ENCODE measurements at places on chromosomes 5 and 9. TPM values are rescaled to one million over a fixed set of nuclear protein-coding genes. Genes with fewer than 3 reads are reported as not detected.

Gene DCAF10
- 15.8 TPM for total RNA-seq

GRCh38 chr5:137336161-137336560 is 163.0 kb downstream of the SPOCK1 start:
- H3K27ac ChIP-seq, result no peak overlapping the region
- no peak overlapping the region for H3K4me3 ChIP-seq
- no peaks in the 10 kb centered on the region for H3K27me3 ChIP-seq
- DNase-seq, result no peak
- no peaks in the 10 kb centered on the region for H3K36me3 ChIP-seq

GRCh38 chr9:20611691-20612287 is 10.5 kb downstream of the MLLT3 start:
- no peak overlapping the region for H3K27ac ChIP-seq
- DNase-seq, result peak; percentile 14
- H3K4me1 ChIP-seq, result peaks cover 7% of the 10 kb centered on the region
- H3K27me3 ChIP-seq, result no peaks in the 10 kb centered on the region
- H3K4me3 ChIP-seq, result no peak overlapping the region

GRCh38 chr5:143624465-143624864 is 187.5 kb upstream of the HMHB1 start:
- H3K27me3 ChIP-seq, result no peaks in the 10 kb centered on the region
- no peaks in the 10 kb centered on the region for H3K4me1 ChIP-seq
- H3K36me3 ChIP-seq, result no peaks in the 10 kb centered on the region
- no peak overlapping the region for H3K4me3 ChIP-seq

GRCh38 chr9:95724253-95724991 is 151.1 kb upstream of the ERCC6L2 start:
- no peak for DNase-seq
- H3K4me1 ChIP-seq, result no peaks in the 10 kb centered on the region
- H3K36me3 ChIP-seq, result no peaks in the 10 kb centered on the region
- H3K4me3 ChIP-seq, result no peak overlapping the region

DNA sequence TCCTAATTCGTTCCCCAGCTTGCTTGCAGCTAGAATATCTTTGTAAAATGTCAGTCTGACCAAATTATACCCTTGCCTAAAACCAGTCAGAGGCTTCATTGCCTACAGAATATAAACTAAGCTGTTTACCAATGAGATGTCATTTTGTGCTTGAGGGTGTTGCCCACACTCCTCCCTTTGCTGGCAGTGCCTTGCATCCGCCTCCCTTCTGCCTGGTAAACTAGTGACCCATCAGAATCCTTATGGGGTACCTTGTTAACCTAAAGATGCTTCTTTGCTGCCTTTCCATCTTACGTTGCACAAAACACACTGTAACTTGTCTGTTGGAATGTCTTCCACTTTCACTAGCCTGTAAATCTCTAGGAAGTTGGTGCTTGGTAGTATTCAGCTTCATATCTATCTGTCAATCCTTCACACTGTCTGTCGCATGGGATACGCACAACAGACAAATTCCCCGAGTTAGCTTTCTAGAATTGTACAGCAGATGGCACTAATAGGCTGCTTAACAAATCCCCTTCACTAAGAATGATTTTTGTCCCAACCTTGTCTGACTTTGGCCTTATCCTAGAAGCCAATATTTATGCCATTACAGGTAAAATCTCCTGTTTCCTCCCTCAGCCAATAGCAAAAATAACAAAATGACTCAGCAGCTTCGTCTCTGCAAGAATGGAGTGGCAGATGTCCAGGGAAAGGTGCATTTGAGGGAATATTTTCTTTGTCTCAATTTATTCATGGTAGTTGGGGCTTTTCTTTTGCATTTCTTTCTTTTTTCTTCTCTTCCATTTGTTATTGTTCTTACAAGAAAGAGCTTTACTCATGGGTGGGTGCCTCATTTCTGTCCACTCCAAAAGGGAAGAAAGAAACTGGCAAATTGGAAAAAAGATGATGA is 3.0 kb downstream of the NUDT2 start:
- H3K27me3 ChIP-seq, result no peaks in the 10 kb centered on the region
- peaks cover 23% of the 10 kb centered on the region for H3K4me1 ChIP-seq
- H3K27ac ChIP-seq, result no peak overlapping the region
- no peak overlapping the region for H3K4me3 ChIP-seq

- H3K27ac ChIP-seq, result no peak overlapping the region
- H3K4me3 ChIP-seq, result no peak overlapping the region
- no peaks in the 10 kb centered on the region for H3K27me3 ChIP-seq
- DNase-seq, result no peak
- H3K4me1 ChIP-seq, result no peaks in the 10 kb centered on the region
- H3K36me3 ChIP-seq, result no peaks in the 10 kb centered on the region
Observed at GRCh38 chr9:85703398-85703797, 38.4 kb downstream of the AGTPBP1 start.

Gene PCDHB14
- 7.4 TPM for total RNA-seq

DNA sequence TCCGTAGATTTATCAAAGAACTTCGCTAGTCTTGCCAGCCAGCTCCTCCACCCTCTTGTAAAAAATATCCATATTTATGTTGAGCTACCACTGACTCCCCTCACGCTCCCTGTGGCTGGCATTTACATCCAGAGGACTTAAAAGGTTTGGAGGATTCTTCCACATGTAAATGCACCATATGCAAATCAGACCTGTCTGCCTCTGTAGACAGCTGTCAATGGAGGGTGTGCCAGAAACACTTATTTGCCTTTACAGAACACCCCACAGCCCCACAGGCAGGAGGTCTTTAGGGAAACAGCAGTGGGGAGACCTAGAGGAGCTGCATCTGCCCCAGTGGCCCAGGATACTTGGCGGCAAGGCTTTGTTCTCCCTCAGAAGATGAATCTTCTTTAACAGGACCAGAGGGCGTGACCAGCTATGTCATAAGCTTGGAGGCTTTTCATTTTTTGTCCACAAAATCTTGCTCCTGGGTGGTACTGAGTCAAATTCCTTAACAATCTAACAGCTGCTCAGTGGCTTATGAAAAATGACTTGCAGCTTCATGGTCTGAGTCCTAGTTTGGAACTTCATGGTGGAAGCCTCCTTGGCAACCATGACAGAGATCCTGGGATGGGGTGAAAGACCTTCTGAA is 535.8 kb downstream of the EBF1 start:
- H3K27ac ChIP-seq, result no peak overlapping the region
- DNase-seq, result no peak
- no peaks in the 10 kb centered on the region for H3K36me3 ChIP-seq
- no peaks in the 10 kb centered on the region for H3K4me1 ChIP-seq
- no peak overlapping the region for H3K4me3 ChIP-seq
- H3K27me3 ChIP-seq, result no peaks in the 10 kb centered on the region

Gene QRFP
- total RNA-seq, result not detected

DNA sequence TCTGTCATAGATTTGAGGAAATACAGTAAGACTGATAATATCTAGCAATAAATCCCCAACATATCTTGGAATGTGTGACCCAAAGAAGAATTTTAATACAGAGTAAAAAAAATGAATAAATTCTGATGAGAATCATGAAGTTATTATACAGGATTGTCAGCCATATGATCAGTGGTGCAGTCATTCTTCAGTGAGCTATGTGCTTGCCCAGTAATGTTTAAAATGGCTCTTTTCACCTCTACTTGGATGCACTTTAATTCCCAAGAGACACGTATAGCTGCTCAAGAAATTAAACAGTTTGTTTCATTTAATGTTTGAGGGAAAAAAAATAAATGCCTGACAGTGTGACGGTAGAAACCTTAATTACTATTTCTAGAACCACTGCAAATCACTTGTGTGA is 215.3 kb upstream of the FAM174A start:
- H3K27ac ChIP-seq, result no peak overlapping the region
- no peaks in the 10 kb centered on the region for H3K36me3 ChIP-seq
- H3K4me3 ChIP-seq, result no peak overlapping the region
- H3K4me1 ChIP-seq, result no peaks in the 10 kb centered on the region
- H3K27me3 ChIP-seq, result no peaks in the 10 kb centered on the region
- DNase-seq, result no peak

- H3K27me3 ChIP-seq, result no peaks in the 10 kb centered on the region
- no peak overlapping the region for H3K4me3 ChIP-seq
- H3K4me1 ChIP-seq, result peaks cover 4% of the 10 kb centered on the region
Observed at GRCh38 chr9:76637416-76637815, 126.8 kb upstream of the PCA3 start.

DNA sequence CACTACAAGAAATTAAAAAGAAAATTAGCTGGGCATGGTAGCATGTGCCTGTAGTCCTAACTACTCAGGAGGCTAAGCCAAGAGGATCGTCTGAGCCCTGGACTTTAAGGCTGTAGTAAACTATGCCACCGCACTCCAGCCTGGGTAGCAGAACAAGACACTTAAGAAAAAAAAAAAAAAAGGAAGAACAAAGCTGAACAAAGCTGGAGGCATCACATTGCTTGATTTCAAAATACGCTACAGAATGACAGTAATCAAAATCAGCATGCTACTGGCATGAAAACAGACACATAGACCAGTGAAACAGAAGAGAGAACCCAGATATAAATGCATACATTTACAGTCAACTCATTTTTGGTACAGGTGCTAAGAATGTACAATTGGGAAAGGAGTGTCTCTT is 14.5 kb upstream of the OTULIN start:
- H3K27ac ChIP-seq, result no peak overlapping the region
- DNase-seq, result no peak
- no peaks in the 10 kb centered on the region for H3K36me3 ChIP-seq
- no peaks in the 10 kb centered on the region for H3K27me3 ChIP-seq
- H3K4me1 ChIP-seq, result no peaks in the 10 kb centered on the region

Gene SNAPC3
- 59.5 TPM for total RNA-seq

- H3K4me1 ChIP-seq, result no peaks in the 10 kb centered on the region
- no peaks in the 10 kb centered on the region for H3K36me3 ChIP-seq
- H3K27me3 ChIP-seq, result no peaks in the 10 kb centered on the region
- no peak overlapping the region for H3K4me3 ChIP-seq
- no peak for DNase-seq
Observed at GRCh38 chr9:128008171-128008570, 27.4 kb upstream of the EEIG1 start.

DNA sequence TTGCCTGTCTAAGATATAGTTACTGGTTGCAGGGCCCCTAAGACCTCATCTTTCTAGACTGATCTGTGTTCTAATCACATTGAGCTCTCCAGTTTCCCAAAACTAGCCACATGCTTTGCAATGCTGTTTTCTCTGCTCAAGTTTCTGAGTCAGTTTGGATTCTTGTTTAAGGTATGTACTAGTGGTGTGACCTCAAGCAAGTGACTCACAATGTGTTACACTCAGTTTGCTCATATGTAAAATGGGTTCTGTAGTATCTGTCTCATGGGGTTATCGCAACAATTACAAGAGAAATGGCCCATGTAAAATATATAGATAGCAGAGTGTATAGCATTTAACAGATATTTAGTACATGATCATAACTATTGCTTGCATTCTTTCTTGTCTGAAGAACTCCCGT is 153.1 kb upstream of the ELL2 start:
- no peak overlapping the region for H3K27ac ChIP-seq
- no peaks in the 10 kb centered on the region for H3K27me3 ChIP-seq
- H3K36me3 ChIP-seq, result no peaks in the 10 kb centered on the region
- DNase-seq, result no peak

GRCh38 chr9:87898151-87898550 is 15.5 kb downstream of the SPATA31E1 start:
- no peak overlapping the region for H3K27ac ChIP-seq
- no peaks in the 10 kb centered on the region for H3K36me3 ChIP-seq
- H3K27me3 ChIP-seq, result no peaks in the 10 kb centered on the region
- no peak for DNase-seq
- peaks cover 6% of the 10 kb centered on the region for H3K4me1 ChIP-seq

Gene HMCN2
- total RNA-seq, result 0.15 TPM

Gene GPR150
- 0.12 TPM for total RNA-seq

DNA sequence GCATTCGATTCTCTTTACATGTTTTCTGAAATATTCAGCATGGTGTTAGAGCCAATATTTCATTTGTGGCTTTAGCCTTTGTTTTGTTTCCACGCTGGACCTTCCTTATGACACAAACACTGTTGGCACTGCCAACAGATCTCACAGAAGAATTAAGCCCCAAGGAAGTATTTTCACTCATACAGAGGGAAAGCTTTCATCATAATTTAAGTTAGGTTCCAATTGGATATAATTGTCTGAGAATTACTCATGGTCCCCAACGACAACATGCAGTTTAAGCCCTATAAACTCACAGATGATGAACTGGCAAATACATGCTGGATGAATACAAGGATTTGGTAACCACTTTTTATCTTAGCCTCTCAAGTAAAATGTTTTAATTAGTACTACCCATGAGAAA is 259.5 kb downstream of the EBF1 start:
- H3K36me3 ChIP-seq, result no peaks in the 10 kb centered on the region
- H3K4me3 ChIP-seq, result no peak overlapping the region
- H3K4me1 ChIP-seq, result peaks cover 14% of the 10 kb centered on the region
- no peaks in the 10 kb centered on the region for H3K27me3 ChIP-seq

Gene DNAH5
- 0.62 TPM for total RNA-seq

DNA sequence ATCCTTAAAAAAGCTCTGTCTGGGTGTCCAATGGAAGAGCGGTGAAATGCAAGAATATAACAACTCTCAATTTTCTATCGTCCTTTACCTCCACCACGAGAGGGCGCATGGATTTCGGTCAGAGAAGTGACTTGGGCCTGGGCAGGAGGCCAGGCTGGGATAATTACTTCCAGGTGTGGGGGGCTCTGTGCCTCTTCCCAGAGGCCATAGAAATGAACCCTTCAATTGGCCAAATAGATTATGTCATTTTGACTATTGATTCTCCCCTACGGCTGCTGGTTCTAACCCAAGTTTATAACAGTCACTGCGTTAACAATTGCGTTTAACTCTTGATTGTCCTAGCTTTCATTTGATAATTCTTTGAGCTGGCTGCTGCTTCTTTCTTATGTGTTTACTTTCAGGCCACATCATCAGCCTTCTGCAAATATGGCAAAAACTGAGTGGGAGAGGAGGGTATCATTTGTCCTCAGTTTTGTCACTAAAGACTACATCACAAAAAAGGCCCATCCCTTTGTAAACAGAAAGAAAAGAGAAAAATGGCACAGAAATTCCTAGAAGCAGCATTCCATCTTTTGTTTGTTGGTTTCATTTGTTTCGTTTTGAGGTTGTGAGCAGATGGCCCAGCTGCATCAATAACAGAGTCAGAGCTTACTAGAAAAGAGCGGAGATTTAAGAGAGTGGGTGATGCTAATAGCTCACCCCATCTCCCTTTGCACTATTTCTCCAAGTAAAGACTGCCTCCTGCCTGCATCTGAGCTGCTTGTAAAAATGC is 45.4 kb upstream of the ZFR start:
- no peak overlapping the region for H3K4me3 ChIP-seq
- no peaks in the 10 kb centered on the region for H3K36me3 ChIP-seq
- no peaks in the 10 kb centered on the region for H3K27me3 ChIP-seq
- no peak overlapping the region for H3K27ac ChIP-seq
- DNase-seq, result peak; percentile 86

GRCh38 chr9:99808454-99808853 is 13.2 kb upstream of the NR4A3 start:
- DNase-seq, result no peak
- H3K36me3 ChIP-seq, result no peaks in the 10 kb centered on the region
- H3K4me1 ChIP-seq, result no peaks in the 10 kb centered on the region
- no peak overlapping the region for H3K4me3 ChIP-seq
- H3K27ac ChIP-seq, result no peak overlapping the region
- H3K27me3 ChIP-seq, result no peaks in the 10 kb centered on the region

Measured in neural progenitor cell (in vitro differentiated cells).